ENCODE measurements at places on chromosomes 6 and 20.

DNA sequence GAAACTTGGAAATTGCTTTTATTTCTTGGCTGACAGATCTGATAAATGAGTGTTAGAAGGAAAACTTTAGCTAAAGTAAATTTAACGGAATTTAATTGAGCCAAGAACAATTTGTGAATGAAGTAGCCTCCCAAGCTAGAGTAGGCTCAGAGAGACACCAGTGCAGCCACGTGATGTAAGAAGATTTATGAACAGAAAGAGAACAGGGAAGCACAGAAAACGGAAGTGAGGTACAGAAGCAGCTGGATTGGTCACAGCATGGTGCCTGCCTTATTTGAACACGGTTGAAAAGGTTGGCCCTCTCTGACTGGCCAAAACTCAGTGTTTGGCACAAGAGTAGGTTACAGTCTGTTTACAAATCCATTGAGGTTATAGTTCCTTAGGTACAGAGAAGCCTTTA, 29.5 kb upstream of the IFNGR1 start:
- DNase-seq = no peak

DNA sequence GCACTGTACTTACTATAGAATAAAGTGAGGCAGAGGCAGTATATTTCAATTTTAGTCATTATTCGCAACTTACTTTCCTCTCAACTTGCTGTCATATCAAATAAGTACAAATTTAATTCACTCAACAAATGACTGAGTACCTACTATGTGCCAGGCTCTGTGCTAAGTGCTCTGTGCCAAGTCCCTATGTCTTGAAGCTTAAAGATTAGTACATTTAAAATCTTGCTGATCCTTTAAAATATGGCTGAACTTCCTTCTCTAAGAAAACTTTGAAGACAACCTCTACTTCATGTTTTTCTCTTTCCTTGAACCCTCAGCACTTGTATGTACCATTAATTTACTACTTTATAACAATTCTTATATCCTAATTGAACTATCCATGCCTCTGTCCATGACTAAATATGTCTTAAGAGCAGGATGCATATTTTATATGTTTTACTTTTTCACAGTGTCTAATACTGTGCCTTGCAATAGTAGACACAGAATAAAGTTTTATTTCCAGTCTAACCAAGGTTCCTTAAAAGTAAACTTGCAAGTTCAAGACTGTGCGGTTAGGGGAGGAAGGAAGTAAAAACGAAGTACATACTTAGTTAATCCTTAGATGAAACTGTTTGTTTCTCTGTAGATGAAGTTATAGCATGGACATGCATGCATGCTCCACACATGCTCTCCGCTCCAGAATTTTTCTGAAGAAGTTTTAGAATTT, 10.0 kb upstream of the LATS1 start:
- DNase-seq = no peak

- no peak for DNase-seq
These were observed 14.2 kb downstream of the MANBAL start for GRCh38 chr20:37303637-37304036.

GRCh38 chr6:170553534-170554012, 466 bp upstream of the PSMB1 start:
- DNase-seq = no peak

- peak; percentile 34 for DNase-seq
These were observed 769 bp upstream of the TRPC4AP start for GRCh38 chr20:35093267-35093884.
